Stimulated activated CD4-positive, alpha-beta T cell treated with anti-CD3 and anti-CD28 coated beads, Interleukin-15, amount 100 ng/mL, for 1 hour (primary cell): ENCODE measurements at places on chromosomes 6 and 20.

GRCh38 chr6:56347526-56347925 is 100.1 kb upstream of the COL21A1 start:
- no peak for DNase-seq

GRCh38 chr6:147195987-147196386 is 8.2 kb upstream of the STXBP5 start:
- DNase-seq: no peak

DNA sequence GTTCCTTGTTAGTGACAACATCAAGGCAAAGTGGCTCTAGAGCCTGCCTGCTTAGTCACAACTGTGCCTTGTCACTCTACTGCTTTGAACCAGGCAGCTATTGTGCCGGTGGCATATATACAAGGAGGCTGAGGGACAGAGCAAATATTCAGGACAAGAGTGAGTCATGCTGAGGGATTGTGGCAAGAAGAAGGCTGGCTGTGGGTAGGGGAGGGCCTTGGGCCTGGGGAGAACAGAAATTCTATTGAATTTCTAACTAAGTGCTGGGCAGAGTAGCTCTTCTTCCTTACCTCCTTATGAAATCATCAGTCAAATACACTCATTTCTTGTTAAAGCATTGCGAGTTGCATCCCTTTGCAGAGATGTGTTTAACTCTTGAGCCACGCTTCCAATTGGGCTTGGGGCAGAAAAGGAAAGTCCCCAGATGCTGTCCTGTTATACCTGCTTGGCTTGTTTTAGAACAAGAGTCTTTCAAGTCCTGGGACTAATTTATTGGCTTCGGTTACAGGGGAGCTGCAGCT is 59.7 kb downstream of the PFDN4 start:
- no peak for DNase-seq

DNA sequence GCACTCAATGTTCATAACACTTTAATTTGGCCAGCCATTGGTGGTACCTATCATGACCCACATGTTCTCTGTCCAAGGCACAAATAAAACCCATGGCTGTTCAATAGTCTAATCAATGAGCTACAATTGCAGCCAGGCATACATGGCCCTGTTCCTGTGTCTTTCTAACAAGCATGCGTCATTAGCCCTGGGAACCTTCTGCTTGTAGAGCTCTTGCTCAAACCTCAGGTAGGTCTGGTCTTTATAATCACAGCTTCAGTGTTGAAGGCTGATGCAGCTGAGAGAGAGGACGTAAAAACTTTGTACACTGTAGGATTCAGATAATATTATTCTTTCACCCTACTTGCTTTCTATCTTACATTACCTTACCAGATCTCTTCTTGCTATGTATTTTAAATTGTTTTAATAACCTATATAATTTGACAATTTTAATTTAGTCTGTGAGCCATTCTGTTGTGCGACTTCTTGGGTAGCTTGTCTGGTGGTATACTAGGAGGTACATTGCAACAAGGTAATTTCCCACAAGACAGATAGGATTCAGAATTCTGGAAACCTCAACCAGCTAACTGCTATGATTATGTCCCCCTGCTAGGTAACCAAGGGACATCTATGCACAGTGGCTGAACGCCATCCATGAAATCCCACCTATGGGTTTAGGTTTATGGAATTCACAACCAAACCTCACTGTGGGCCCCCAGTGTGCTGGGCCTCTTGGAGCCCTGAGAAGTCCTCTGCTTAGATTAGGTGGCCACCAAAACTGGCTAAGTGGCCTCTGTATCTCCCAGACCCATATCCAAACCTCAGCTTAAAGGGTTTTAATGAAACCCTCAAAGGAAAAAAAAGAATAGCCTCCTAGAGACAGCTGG is 55.4 kb upstream of the RIPOR2 start:
- DNase-seq: no peak

DNA sequence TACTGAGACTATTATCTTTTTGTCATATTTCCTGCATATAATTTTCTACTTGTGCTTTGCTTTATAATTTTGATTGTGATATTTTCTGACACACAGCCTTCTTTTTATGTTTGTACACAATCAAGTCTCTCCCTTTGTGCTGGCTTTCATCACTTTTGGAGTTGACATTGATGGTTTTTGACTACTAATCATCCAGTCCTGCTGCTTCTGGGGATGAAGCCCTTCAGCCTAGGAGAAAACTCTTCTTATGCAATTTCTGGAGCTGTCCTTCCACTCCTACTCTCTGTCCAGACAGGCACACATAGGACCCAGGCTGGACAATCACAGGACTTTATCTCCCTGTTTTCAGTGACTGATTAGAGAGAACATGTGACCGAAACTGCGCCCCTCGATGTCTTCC is 515.0 kb downstream of the KIF16B start:
- DNase-seq: no peak

DNA sequence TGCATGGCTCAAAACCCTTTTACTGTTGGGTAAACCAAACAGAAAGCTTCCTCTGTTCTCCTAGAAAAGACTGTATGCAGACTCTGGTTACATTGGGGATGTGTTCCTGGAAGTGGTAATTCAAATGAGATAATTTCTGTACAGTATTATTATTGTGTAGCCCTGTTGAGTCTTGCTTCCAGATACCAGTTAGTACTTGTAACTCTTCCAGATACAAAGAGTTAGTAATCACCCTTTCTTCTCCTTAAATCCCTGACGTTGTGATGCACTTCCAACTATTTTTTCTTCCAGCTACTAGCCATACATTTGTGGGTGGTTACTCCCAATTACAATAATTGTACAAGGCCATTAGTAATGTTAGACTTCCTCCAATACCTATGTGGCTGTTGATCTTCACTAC is 42.3 kb upstream of the GRIK2 start:
- no peak for DNase-seq

GRCh38 chr6:32472781-32473375 is 33.2 kb downstream of the HLA-DRA start:
- no peak for DNase-seq

- no peak for DNase-seq
These were observed 21.2 kb upstream of the NFATC2 start for GRCh38 chr20:51563486-51564332.

DNA sequence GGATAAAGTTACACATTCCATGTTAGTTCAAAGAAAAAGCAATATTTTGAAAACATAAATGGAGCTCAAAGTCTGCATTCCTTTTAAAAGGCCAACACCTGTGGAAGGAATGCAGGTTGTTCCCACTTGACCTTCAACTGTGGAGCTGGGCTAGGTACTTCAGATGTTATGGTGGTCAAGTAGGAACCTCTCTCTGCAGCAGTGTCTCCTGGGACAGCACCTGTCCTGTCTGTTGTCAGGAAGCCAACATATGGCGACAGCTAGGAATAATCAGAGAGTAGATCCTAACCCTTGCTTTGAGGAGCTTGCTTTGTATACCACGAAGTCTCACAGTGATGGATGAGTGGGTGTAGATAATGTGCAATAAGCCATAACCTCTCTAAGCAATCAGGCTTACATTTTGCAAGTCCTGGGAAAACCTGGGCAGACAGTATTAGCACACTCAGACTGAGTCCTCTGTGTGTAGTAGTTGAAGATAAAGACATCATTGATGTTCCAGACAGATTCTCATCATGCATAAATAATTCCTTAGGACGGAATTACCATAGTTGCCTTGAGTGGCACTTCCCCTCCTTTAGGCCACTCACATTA is 347.5 kb downstream of the PRL start:
- no peak for DNase-seq

DNA sequence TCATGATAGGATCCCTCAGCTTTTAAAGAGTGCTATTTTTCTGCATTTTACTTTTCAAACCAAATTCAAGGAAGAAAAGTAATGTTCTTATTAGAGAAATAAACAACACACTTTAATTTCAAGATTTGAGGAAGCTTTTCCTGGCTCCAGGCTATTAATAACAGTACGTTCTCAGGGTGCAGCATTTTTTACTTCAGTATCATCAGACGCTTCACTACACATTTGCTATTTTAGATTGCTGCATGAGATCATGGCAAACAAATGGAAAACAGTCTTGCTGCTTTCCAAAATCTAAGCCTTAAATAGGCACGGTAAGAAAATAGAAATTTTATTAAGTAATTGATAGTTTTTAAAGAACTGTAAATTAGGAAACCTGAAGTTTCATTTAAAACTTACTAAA is 253.6 kb upstream of the EXOC2 start:
- no peak for DNase-seq

GRCh38 chr6:106684011-106684410 is 54.6 kb downstream of the QRSL1 start:
- no peak for DNase-seq
